Activated CD8-positive, alpha-beta memory T cell treated with anti-CD3 and anti-CD28 coated beads, Interleukin-2, amount 50 U/mL, for 48 hours (primary cell): ENCODE measurements at places on chromosomes 1 and 21.

- no peak for DNase-seq
Observed at GRCh38 chr1:22745669-22746585, 35.3 kb downstream of the EPHB2 start.

GRCh38 chr21:28699596-28700259 is 292.9 kb downstream of the LTN1 start:
- DNase-seq, result no peak

GRCh38 chr1:183571678-183572268 is 18.5 kb downstream of the NCF2 start:
- no peak for DNase-seq

- no peak for DNase-seq
Observed at GRCh38 chr1:78599294-78599693, 21.0 kb upstream of the IFI44L start.

DNA sequence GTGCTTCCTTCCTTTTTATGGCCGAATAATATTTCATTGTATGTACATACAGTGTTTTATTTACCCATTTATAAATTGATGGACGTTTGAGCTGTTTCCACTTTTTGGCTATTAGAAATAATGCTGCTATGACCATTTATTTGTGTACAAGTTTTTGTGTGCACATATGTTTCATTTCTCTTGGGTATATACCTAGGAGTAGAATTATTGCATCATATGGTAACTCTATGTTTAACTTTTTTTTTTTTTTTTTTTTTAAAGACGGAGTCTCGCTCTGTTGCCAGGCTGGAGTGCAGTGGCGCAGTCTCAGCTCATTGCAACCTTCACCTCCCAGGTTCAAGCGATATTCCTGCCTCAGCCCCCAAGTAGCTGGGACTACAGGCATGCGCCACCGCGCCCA is 19.0 kb downstream of the SDHC start:
- no peak for DNase-seq

- DNase-seq, result no peak
Observed at GRCh38 chr1:75838079-75838478, 41.4 kb downstream of the MSH4 start.

GRCh38 chr21:42527127-42527488 is 13.5 kb downstream of the SLC37A1 start:
- DNase-seq, result no peak

DNA sequence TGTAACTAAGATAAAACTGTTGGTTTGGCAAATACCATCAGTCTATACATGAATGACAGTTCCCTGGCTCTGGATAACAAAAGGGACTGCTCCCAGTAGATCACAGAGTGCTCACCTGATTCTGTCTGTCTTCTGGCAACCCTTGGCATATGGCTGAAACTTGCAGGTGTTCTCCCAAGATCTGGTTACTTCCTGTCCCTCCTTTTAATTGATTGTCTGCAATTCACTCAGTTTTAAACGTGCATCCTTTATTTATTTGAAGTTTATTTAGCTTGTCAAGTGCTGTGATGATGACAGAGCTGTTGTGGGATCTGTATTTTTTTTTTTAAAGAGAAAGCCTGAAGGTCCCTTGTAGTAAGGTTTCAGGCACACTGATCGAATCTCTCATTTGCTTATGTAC is 3.4 kb downstream of the KCNA3 start:
- no peak for DNase-seq

- DNase-seq, result no peak
Observed at GRCh38 chr1:235617808-235618207, 31.8 kb downstream of the GNG4 start.

- DNase-seq, result no peak
Observed at GRCh38 chr21:26810266-26810665, 34.9 kb downstream of the ADAMTS1 start.

DNA sequence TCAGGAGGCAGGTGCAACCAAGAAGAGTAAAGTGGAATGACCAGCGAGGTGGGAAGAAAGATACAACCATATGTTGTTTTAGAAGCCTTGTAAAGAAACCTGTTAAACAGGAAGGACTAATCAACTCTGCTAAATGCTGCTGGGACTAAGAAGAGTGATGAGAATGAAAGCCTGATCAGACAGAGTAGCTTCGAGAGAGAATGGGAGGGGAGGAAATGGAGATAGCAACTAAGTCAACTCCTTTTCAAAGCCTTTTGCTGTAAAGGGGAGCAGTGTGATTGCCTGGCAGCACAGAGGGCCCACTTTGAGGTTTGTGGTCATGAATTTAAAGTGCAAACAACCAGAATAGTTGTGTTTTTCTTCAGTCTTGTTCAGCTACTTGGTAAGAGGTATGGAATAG is 31.4 kb downstream of the SLC30A7 start:
- no peak for DNase-seq

GRCh38 chr1:13956393-13956792 is 256.4 kb downstream of the PRDM2 start:
- DNase-seq, result no peak
